Activated T-cell treated with anti-CD3 and anti-CD28 coated beads, Interleukin-2, amount 50 U/mL, for 48 hours (primary cell): ENCODE measurements at places on chromosomes 5 and 9.

DNA sequence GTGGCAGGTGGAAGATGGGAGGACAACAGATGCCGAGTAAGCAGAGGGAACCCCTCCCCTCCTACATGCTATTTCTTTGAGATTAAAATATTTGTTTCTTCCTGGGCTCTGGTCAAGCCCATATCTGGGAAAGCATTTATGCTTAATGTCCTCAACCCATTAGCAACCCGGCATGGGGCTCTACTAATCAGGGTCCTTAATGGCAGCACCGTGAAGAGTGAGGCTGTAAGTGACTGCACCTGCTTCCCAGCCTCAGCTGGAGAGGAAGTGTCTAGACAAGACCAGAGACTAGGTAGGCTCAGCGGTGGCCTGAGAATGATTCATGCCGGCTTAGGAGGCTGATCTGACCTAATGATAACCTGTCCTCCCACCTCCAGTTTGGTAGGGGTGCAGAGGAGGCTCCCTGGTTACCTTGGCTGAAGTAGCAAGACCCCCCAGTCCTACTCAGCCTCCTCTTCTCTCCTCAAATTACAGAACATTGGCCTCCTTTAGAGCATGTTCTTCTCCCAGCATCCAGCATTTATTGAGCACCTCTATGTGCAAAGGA is 61.3 kb upstream of the HSPA9 start:
- no peak for DNase-seq

DNA sequence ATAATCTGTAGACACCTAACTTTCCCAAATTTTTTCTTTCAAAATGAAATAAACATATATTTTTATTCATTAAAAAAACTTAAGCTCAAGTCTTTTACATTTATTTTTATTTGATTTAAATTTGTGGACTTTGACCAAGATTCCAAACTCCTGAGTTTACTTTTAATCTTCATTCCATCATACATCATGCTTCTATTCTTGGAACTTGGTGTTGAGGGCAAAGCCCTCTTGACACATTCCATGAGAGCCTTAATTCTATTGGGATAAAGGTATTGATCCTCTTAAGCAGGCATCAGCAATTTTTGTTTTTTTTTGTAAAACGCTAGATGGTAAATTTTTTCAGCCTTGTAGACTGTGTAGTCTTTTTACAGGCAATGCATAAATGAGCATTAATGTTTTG is 53.6 kb downstream of the FBXO4 start:
- DNase-seq: no peak

DNA sequence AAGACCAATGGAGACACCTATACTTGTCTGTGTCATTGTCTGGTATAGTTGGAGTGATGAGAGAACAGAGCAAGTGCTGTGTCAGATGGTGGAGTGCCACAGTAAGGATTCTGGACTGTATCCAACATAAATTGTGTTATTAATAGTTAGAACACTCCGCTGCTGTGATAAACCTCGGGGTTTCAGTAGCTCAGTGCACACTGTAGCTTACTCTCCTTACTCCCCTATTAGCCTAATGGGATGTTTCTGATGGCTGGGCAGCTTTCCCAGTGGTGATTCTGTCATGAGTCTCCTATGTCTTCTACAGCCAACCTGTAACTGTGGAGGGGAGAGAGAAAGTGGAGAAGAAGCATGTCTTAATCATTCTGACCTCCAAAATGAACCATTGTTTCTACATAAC is 127.6 kb upstream of the PTCH1 start:
- no peak for DNase-seq

- no peak for DNase-seq
These were observed 64.3 kb upstream of the SLC25A51 start for GRCh38 chr9:37968228-37968701.

DNA sequence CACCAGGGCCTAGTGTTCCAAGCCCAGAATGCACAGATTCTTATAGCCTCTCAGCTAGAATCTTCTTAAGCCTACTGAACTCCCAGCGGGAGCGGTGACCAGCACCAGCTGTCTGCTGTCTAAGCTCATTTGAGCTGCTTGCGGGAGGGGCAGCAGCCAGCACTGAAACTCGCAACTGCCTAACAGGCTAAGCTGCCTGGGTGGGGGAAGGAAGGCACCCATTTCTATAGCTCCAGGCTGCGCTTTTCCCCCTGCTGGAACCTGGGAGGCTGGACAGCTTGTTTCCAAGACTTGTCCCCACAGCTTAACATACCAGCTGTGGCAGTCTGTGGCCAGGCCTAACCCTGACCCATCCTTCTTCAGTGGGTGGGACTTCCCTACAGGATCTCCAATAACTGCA is 512.9 kb downstream of the EFNA5 start:
- no peak for DNase-seq
